ENCODE measurements at places on chromosomes 3 and 15.
A peak's percentile ranks its signal among the peaks of the same experiment; 100 is the strongest.

DNA sequence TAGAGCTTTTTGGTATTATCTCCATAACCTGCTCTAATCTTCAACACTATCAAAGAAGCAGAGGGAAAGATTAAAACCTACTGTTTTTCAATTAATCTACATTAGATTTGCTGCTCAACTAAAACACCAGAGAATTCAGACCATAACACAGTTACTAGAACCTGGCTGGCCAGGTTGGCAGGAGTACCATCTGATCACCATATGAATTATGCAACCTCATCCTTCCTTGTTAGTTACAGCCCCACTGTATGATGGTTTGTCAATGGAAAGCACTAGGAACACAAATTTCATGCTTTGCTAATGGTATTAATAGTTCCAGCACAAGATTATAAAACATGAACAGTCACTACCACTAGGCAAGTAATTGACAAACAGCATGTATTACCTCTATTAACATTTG is 5.8 kb downstream of the NPHP3 start:
- DNase-seq, result no peak

- DNase-seq, result no peak
Measured at GRCh38 chr3:24505691-24506550, 11.3 kb upstream of the THRB start.

DNA sequence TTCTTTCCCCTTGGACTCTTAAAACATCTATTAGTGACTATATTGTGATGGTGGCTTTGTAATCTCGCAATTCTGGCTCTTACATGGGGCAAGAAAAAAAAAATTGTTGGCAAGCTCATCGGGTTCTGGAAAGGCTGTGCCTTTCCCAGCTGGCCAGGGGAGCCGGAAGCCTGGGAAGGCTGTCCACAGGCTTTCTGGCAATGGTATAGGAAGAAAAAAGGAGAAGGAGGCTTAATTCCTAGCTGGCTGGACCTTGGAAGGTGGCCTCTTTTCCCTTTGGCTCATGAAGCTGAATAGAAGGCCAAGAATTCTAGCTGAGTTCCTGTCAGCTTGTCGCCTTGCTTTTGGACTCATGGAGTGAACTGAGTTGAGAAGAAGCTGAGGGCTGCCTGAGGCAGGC is 243.5 kb upstream of the SEMA6D start:
- peak; percentile 42 for DNase-seq

GRCh38 chr3:117192888-117193287 is 483.3 kb downstream of the TUSC7 start:
- DNase-seq, result no peak

- no peak for DNase-seq
Measured at GRCh38 chr15:70717237-70717793, 46.0 kb downstream of the UACA start.

DNA sequence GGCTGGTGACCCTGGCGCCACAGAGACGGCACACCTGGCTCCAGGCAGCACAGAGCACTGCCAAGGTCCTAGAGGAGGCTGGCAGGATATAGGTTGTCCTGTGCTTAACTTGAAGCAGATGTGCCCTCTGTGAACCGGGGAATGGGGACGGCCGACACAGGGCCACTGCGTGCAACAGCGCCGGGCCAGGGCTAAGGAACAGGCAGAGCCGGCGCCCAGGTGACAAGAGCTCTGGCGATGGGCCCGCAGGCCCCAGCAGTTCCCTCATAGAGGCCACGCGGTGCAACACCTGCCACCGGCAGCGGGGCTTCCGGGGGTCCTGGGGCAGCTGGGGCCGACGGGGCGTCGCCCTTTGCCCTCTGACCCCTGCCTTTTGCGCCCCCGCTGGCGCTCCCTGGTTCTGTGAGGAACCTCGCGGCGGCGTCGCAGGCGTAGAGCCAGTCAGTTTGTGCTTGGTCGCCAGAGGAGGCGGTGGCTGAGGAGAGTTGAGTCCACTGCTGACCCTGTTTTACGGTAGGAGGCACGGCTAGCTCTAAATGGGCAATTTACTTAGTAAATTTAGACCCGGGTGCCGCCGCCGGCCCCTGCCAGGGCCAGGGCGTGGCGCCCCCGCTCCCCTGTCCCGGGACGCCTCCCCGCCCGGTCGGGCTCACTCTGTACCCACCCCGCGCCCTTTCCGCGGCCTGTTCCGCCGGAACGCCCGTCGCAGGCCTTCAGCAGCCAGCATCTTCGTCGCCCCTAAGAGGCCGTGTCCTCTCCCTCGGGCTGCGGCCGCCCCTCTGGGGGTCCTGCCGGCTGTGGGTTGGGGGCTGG is at the start of gene NPAP1:
Gene NPAP1, plus strand, starts transcription at position 444 of the 813 bp plus-strand sequence. Its CDS starts 93 bp downstream, at position 537.
- no peak for DNase-seq

GRCh38 chr15:36886701-36887100 is 213.6 kb downstream of the MEIS2 start:
- no peak for DNase-seq

GRCh38 chr15:60972866-60973265 is 256.2 kb downstream of the RORA start:
- DNase-seq, result no peak

GRCh38 chr3:88019024-88019423 is 39.8 kb downstream of the CGGBP1 start:
- DNase-seq, result no peak

GRCh38 chr3:4752201-4753072 is 226.8 kb upstream of the BHLHE40 start:
- no peak for DNase-seq

DNA sequence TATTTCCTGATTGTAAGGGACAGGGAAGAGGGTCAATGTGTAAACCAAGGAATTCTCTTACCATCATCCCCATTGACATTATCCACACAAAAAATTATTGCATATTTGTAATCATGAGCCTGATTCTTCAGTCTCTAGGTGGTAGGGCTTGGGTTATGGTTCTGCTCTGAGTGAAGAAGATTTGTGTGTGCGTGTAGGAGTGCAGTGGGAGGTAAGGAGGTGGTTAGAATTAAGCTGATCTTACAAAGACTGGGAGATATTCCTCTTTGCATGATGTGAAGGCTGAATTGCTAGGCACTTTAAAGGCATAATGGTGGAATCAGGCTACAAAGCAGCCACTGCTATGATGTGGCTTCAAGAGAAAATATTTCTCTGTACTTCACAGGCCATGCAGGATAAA is 23.0 kb upstream of the MINDY4B start:
- DNase-seq, result no peak

- no peak for DNase-seq
Measured at GRCh38 chr3:98188545-98188944, 22.0 kb downstream of the OR5H15 start.

DNA sequence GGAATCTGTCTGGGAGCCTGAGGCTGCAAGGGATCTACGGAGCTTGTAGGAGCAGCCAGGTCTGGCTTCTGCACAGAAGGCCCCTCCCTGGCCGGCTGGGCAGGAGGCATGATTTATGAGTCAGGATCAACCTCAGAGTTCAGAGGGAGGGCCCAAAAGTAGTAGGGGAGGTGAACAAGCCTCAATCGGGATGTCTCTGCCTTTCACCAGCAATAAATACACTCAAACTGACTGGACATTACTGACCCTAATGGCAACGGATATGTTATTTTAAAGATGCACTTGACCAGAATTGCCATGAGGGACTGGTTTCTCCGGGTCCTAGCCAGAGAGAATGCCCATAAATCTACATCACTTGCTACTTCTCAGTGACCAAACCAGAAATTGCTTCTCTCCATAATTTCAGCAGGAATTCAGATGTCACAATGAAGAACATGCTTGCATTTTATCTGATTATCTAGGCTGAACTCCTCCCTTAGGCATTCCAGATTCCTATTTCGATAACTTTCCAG is 109.6 kb upstream of the LMOD3 start:
- DNase-seq, result no peak

DNA sequence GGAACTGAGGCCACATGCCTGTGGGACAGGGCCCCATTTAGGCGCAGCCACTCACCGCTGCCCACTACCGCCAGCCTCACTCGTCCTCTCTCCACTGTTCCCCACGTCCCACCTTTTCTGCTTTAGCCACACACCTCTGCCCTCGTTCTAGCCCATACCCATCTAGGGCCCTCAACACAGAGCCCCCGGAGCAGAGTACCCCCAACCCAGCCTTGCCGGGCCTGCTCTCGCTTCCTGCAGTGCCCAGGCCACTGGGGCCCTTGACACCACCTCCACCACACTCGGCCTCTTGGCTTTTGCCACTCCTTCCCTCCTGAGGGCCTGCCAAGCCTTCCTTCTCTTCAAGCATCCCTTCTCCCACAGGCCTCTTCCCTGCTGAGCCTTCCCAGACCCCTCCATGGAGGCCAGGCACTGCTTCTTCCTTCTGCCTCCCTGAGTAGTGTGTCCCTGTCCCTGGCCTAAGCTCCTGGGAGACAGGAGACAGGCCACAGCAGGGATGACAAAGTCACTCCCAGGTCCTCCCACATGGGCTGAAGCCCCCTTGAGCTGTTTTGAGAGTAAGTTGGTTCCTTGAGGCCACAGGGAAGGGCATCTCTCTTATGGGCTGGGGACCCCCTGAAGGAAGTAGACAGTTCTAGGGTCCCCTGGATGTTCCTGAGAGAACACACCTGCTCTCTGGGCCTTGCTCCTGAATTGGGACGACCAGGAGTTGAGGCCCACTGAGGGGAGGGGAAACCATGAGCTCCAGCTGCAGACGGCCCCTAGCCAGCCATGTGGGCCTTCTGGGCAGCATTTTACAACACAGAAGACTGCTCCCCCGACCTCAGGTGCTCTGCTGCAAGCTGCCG is 4.4 kb downstream of the PRSS50 start:
- no peak for DNase-seq

DNA sequence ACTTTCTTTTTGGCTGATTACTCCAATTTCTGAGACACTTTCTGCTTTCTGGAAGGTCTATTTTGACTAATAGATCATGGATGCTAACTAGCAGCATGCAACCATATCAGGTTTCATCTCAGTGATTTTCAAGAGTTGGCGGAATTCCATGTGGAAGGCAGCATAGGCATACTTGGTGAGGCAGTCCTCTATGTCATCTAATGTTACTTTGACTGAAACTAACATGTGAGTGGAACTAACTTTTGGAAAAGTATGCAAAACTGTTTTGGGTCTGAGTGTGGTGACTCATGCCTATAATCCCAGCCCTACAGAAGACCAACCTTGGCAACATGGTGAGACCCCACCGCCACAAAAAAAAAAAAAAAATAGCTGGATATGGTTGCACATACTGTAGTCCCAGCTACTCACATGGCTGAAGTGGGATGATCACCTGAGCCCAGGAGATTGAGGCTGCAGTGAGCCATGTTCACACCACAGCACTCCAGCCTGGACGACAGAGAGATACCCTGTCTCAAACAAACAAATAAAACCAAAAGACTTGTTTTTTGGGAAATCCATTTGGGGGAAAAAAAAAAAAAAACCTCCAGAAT is 1033.7 kb downstream of the ROBO1 start:
- peak; percentile 44 for DNase-seq

DNA sequence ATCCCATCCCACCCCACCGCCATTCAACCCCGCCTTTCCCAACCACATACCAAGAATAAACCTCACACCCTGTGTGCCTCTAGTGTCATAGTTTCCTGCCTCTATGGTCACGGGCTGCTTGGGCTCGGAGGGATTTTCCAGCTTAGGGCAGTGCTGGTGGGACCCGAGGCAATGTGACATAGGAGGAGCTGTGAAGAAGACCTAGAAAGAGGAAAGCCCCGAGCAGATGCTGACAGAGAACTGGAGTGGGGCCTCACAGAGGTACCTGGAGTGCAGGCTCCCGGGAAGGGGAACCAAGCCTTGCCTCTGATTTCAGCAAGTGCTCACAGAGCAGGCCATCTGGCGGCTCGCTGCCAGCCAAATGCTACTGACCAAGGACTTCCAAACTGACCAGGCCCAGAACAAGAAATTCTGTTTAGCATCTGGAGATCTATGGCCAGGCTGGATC is 27.5 kb downstream of the BHLHE40 start:
- no peak for DNase-seq

DNA sequence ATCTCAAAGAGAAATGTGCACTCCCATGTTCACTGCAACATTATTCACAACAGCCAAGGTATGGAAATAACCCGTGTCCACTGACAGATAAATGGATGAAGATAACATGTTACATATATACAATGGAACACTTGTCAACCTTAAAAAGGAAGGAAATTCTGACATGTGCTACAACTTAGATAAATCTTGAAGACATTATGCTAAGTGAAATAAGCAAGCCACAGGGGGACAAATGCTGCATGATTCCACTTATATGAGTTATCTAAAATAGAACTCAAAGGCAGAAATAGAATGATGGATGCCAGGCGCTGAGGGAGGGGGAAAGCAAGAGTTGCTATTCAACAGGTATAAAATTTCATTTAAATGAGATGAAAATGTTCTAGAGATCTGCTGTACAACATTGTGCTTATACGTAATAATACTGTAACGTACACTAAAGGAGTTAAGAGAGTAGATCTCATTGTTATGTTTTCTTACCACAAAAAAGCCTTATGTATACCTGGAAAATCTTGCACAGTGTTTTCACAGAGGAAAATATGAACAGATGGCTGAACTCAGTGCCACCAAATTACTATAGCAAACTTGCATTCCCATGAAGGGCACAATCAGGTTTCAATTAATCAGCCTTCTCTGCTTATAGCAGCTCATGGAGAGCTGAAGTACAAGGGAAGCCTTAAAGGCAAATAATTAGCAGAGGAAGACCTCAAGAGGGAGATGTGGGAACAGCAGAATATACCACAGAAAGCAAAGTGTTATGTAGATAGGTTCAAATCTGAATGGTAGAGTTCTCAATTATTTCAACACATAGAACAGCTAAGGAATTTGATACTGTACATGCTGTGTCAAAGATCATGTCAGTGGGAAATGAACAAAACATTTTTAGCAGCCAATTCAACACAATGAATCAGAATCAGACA is 8.1 kb upstream of the VPS39 start:
- DNase-seq, result no peak

- DNase-seq, result no peak
Measured at GRCh38 chr15:83107841-83108181, 366 bp downstream of the TM6SF1 start.

DNA sequence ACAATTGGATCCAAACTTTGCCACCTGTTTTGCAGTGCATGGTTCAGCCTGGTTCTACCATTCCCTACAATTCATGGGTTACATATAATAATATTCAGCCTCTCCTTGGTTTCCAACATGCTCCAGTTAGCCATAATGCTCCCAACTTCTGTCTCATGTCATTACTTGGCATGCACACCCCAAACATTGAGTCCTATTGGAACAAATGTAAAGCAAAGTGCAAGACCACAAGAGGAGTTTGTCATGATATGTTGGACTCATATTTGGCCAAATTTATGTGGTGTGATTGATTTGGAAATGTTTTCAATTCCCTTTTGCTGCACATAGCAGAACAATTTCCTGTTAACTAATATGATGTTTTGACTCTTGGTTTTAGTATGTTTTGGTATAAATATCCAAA is 50.2 kb downstream of the KCNAB1 start:
- no peak for DNase-seq

Data from NCI-H1092 treated with DMSO at 0.1 percent for 48 hours (cell line).